ENCODE measurements at places on chromosomes 2 and 18.

DNA sequence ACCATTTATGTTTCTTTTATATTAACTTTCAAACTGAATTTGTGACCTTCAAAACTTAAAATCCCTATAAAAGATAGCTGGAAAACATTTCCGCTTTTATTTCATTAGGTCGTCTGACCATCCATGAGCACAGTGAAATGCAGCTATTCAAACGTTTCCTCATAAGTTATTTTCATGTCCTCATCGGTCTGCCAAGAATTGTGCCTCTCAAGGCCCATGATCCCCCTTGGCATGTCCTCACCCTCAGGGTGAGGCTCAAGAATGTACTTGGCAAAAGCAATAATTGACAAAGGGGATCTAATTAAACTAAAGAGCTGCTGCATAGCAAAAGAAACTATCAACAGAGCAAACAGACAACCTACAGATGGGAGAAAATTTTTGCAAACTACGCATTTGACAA is 12.4 kb downstream of the SLC66A2 start:
- DNase-seq, result no peak

- DNase-seq, result no peak
These were observed 37.7 kb downstream of the GBX2 start for GRCh38 chr2:236130349-236130998.

GRCh38 chr18:24397694-24398368 is at the start of gene OSBPL1A:
Gene OSBPL1A, minus strand, starts transcription at chr18:24397824. Its CDS starts 20,291 bp downstream, at chr18:24377533.
- peak; percentile 63 for DNase-seq

DNA sequence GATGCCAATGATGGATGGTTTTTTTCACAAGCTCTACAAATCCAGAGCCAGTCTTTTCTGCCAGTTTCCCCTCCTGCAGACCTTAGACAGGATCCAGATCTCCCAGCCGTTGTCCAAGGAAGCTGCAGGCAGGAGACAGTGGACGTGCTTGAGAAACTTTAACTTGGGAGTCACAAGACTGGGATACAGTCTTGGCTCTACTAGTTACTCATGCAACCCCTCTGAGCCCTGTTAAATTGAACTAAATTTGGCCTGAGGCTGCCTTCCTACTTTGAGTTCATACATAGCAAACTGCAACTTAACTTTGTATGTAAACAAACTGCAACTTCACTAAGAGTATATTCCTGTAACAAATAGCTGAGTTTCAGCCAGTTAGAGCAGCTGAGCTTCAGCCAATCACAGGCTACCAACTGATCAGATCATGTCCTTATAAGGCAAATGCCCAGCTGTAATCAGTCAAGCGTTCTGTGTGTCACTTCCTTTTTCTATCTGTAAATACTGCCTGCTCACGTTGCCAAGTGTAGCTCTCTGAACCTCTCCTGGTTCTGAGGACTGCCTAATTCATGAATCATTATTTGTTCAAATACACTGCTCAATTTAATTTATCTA is 140.9 kb downstream of the CAPN13 start:
- DNase-seq, result no peak

DNA sequence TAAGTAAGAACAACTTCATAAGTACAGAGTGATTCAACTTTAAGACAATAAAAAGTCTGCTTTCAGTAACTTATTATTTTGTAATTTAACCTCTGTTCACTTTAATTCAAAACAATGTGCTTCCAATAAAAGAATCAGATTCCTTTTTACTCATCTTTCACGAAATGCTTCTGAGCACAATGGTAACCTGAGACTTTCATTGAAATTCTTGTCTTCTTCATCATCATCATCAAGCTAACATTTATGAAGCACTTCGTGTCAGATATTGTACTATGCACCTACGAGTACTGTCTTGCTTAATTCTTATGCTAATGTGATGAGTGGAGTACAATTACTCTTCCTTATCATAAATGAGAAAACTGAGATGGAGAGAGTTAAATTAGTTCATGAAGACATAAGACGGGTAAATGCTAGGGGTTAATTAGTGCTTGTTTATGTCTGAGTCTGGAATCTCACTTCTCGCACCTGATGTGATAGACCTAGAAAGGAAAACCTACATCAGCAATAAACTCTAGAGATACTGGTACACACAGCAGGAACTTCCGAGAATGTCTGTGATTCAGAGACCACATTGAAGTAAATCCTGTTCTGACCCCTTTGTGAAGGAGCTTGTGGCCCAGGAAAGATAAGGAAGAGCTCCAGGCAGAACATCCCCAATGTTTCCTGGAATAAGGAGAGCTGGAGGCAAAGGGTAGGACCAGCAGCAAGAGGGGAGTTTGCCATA is 227.6 kb upstream of the ETAA1 start:
- DNase-seq, result no peak

DNA sequence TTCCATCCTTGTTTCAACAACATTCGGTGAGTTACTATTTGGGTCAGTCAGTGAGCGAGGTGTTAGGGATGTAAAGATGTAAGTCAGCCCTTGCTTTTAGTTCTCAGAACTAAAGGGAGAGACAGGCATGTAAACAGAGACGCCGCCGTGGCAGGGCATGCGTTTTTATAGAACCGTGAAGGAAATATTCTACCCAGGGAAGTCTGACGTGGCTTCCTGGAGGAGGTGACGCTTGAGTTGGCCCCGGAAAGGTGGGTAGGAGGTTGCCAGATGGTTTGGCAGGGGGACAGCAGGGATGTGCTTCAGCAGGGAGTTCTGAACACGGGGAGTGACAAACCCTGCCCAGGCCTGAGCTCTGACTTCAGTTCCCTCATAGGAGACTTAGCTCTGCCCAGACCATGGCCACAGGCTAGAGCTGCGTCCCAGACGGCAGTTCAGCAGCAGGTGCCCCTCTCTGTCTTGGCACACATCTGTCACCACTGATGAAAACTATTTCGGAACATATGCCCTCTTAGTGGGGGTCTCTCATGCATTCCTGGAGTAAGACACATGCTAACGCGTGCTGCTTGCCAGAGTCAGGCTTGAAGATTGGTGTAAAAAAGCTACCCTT is 23.4 kb upstream of the RPL31 start:
- no peak for DNase-seq
